ENCODE measurements at places on chromosomes 3 and 15.

GRCh38 chr15:60932051-60932915, 296.8 kb downstream of the RORA start:
- no peak for DNase-seq

- no peak for DNase-seq
Measured at GRCh38 chr3:186845756-186846155, 3.2 kb downstream of the ADIPOQ start.

- no peak for DNase-seq
Measured at GRCh38 chr3:48426401-48426909, 3.4 kb downstream of the PLXNB1 start.

DNA sequence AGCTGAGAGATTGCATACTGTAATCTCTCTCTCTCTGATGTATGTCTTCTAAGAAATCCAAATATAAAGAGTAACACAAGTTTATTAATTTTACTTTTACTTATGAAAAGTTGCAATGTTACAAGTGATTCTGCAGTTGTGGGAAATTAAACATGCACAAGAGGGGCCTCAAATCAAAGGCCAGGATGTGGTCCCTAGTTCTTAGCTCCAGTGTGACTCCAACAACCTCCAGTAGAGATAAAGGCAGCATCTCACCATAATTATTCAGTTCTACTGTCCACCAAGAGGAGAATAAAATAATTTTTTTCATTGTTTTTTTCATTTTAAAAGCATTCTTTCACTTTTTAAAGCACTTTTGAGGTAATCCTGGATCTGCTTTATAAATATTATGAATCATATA, 223.3 kb downstream of the RAP2B start:
- DNase-seq: no peak

DNA sequence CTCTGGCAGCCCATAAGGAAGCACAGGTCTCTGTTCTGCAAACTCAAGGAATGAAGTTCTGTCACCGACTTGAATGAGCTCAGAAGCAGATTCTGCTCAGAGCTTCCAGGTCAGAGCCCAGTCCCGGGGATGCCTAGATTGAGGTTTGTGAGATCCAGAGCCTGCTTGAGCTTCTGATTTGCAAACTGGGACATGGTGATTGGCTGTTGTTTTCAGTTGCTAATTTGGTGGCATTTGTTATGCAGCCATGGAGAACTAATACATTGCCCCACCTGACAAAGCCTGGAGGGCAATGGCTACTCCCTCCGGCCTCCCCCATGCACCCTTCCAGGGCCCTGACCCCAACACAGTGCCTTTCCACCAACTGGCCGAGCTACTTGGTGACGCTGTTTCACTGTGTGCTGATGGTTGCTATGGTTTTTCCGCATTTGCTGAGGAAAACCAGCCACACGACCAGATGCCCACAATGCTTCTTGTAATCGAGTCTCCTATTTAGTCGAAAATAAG, 379.5 kb upstream of the ATP10A start:
- no peak for DNase-seq

GRCh38 chr3:39133093-39133490, 20.3 kb downstream of the CSRNP1 start:
- no peak for DNase-seq

GRCh38 chr15:86002444-86002843, 77.2 kb upstream of the AGBL1 start:
- DNase-seq: no peak

- DNase-seq: no peak
Measured at GRCh38 chr3:127451321-127451720, 139.2 kb downstream of the TPRA1 start.

DNA sequence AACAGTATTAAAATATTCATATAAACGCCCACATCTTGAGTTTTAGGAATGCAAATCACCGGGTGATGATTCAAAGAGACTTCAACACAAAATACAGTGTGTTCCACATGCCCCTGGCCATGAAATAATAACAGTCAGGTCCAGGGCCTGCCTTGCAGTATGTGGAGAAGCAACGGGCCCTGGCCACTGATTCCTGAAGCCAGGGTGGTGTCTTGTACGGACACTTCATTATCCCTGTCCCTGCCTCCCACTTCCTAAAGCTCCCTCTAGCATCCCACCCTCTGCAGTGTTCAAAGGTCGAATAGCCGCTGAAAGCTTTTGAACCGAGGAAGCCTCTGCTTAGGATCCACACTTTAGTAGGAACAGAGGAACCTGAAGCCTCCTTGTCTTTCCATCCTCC, 50.4 kb upstream of the PCSK6 start:
- no peak for DNase-seq

DNA sequence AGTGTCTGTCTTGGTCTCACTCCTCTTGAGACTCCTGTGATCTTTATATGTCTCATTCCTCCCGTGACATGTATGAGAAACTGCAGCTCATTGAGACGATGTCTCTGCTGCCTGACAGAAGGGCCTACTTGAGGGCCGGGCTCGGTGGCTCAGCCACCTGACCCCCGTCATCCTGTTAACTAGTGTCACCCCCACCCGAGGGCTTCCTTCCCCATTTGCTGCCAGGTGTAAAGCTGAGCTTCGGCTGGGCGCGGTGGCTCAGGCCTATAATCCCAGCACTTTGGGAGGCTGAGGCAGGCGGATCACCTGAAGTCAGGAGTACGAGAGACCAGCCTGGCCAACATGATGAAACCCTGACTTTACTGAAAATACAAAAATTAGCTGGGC, 12.7 kb downstream of the SEMA4B start:
- DNase-seq: no peak

DNA sequence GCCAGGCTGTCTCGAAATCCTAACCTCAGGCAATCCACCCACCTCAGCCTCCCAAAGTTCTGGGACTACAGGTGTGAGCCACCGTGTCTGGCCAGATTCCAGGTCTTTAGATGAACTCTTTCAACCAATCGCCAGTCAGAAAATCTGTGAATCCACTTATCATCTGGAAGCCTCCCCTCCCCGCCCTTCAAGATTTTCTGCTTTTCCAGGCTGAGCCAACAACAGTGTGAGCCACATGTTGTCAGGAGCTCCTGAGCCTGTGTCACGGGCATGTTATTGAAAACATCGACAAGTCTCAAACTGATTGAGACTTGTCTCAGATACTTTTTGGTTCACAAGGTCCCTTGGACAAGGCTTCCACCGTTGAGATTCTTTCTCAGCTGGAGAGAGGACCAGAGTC, 52.0 kb upstream of the TRPM1 start:
- no peak for DNase-seq

DNA sequence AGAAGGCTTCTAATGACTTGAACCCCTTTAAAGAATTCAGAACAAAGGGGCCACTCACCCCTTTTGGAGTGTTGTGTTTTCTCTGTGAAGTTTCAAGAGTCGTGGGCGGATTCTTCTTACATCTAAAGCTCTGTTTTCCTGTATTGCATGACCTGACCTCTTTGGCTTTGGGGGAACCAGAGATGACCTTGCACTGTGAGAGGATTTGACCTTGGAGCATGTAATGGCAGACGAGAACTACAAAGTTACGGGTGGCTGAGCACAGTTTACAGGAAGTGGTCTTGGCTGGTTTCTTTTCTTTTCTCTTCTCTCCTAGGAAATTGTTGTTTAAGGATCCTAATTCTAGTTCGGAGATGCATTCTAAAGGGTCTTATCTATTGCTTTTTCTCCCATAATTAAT, 6.2 kb upstream of the BDH1 start:
- DNase-seq: no peak

DNA sequence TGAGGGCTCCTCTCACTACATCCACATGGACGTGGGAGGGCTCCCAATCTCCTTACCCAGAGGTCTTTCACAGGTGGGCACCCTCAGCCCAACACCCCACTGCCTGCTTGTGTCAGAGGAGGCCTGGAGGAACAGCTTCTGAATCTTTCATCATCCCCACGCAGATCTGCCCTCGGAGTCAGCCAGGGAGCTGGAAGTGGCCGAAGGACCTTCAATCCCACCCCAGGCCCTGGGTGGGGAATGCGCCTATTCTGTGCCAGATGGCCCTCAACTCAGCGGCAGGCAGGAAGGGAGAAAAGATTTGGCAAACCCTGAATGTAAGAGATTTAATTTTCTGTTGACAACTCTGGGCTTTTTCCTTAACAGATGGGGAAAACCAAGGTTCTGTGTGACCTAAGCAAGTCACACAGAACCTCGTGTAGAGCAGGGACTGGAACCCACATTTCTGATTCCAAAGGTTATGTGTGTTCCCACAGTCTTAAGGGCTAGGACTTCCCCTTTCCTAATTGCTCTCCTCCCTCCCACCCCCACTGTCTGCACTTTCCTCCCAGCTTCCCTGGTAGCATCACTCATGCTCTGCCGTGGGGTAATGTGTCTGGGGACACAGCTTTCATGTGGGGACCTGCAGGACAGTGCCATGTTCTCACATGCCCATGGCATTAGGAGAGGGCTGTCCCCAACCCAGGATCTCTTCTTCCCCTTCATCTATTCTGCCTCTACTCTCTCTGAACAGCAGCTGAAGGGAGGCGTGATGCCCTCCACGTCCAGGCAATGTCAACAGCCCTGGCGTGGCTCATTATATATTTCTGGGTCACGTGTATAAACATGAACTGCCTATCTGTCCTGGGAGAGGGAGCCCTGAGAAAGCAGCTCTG, 98.1 kb downstream of the SEMA5B start:
- no peak for DNase-seq

DNA sequence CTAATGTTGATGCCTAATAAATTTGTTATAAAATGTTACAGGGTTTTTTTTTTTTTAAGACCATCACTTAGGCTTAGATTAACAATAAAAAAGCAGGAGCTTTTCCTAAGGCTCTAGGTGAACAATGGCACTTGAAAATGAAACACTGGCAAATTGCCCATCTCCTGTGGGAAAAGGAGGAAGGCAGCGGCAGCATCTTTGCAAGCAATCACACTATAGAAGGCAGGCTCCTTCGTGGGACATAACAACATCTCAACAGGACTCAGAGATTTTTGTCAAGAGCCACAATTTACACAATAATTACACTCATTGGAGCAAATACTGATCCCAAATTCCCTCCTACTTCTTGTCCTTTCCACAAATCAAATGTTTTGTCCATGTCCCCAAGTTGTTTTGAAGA, 646.7 kb downstream of the ROBO2 start:
- peak; percentile 10 for DNase-seq

GRCh38 chr3:177793451-177793850, 596.2 kb upstream of the TBL1XR1 start:
- no peak for DNase-seq

GRCh38 chr3:99468918-99469317, 169.5 kb upstream of the COL8A1 start:
- no peak for DNase-seq

GRCh38 chr3:150414959-150415358, 6.9 kb downstream of the TSC22D2 start:
- DNase-seq: no peak

DNA sequence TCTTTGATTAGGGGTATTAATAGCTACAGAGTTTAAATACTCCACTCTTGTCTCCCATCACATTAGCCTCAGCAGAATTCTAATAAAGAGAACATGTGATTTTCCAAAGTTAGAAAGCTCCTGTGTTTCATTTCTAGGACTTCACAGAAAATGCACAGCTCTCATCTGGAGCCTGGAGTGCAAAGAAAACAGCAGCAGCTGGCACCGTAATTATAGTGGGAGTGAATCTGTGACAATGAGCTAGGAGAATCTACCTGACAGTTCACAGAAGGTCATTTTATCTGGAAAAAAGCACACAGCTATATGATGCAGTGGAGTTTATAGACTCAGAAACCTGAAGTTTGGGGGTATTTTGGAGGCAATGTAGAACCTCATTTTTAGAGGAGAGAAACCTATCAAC, 5.4 kb upstream of the TRIM59 start:
- DNase-seq: no peak

- peak; percentile 93 for DNase-seq
Measured at GRCh38 chr15:71136159-71136783, 21.0 kb downstream of the THSD4 start.

DNA sequence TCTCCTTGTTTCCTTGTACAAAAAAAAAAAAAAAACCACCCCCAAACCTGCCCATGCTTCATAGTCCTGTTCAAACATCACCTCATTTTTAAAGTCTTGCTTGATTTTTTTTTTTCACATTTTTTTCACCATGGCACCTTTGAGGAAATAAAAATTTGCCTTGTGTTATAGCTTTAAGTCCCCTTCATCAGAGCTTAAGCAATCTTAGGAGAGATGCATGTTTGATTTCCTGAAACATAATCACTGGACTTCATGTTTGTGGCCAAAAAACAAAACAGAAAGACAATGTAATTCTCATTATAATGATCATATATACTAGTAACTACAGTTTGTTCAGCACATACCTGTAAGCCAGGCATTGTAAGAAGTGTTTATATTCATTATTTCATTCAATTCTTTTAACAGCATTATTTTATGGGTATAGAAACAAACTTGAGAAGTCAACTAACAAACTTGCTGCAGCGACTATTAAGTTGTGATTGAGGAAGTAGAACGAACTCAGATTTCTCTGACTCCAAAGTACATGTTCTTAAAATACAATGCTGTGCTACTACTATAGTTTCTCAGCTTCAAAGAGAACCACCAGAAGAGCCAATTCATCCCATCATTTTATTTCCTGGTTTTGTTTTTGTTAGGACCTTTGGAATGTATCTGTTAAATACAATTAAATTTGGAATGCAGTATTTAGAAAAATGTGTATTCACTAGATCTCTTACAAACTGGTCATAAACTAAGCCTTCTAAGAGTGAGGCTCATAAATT, 203.8 kb downstream of the TCF12 start:
- DNase-seq: no peak

DNA sequence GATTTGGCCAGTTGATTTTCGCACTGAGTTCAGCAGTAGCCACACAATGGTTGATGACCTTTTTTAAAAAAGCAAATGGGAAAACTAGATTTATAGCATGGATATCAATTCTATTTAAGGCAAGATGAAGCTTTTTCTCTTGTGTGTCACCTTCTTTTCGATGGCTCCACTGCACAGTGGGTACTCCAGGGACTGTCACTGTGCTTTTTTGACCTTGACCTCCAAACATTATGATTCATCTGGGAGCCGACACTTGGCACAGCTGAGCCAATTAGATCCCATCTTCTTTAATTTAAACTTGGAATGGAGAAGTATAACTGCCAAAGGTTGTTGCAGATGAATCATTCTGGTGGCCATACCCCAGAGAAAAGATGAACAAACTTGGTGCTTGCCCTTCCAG, 367.3 kb downstream of the EPHA6 start:
- no peak for DNase-seq

DNA sequence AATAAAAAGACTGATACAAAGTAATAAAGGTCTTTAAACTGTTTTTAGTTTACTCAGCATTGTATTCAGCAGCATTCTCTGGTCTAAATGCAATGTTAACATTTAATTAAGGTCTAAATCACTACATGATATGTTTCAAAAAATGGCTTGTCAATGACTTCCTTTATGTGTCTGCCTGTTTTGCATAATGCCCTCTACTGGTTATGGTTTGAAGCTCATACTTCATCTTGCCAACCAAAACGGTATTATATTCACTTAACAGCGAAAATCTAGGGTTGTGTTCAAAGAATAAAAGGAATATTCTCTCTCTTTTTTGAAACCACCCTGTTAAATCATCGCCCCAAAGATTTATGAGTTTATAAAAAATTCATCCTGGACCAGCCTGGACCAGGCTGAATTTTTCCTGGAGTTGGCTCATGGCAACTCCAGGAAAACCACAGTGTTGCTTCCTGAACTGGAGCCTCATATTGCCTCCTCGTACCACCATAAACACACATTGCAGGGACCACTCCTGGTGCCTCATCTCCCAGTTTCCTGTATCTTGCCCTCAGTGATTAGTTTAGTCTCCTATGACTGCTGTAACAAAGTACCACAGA, 6.7 kb upstream of the NCEH1 start:
- no peak for DNase-seq

- DNase-seq: no peak
Measured at GRCh38 chr3:100865442-100865841, 127.8 kb downstream of the ABI3BP start.

All from cardiac muscle cell (in vitro differentiated cells and primary cell).